ENCODE measurements at places on chromosomes 2 and 18. TPM values are rescaled to one million over a fixed set of nuclear protein-coding genes. Genes with fewer than 3 reads are reported as not detected.
A peak's percentile ranks its signal among the peaks of the same experiment; 100 is the strongest.

The IL36G gene
- not detected for total RNA-seq

The BMP10 gene
- total RNA-seq = not detected

The SMYD1 gene
- not detected for total RNA-seq

The INPP4A gene
- 20.3 TPM for total RNA-seq

The ZNF407 gene
- total RNA-seq = 8.2 TPM

The UXS1 gene
- 47.7 TPM for total RNA-seq

The GRB14 gene
- not detected for total RNA-seq

GRCh38 chr2:134155134-134155533, 98.7 kb upstream of the MGAT5 start:
- H3K36me3 ChIP-seq = peaks cover 14% of the 10 kb centered on the region
- no peak overlapping the region for H3K4me3 ChIP-seq
- no peak overlapping the region for H3K27ac ChIP-seq
- H3K27me3 ChIP-seq = no peaks in the 10 kb centered on the region

GRCh38 chr18:62085756-62086155, 101.1 kb downstream of the PIGN start:
- no peak for DNase-seq
- H3K4me3 ChIP-seq = no peak overlapping the region
- peaks cover 7% of the 10 kb centered on the region for H3K4me1 ChIP-seq
- peaks cover 9% of the 10 kb centered on the region for H3K36me3 ChIP-seq

- H3K27ac ChIP-seq = peak overlapping the region; percentile 85
- H3K27me3 ChIP-seq = peaks cover 18% of the 10 kb centered on the region
- peak overlapping the region; percentile 80 for H3K4me3 ChIP-seq
- H3K36me3 ChIP-seq = no peaks in the 10 kb centered on the region
- peaks cover 30% of the 10 kb centered on the region for H3K4me1 ChIP-seq
Measured at GRCh38 chr18:63236921-63237846, 82.4 kb downstream of the BCL2 start.

GRCh38 chr2:220001751-220002150, 374.3 kb downstream of the SLC4A3 start:
- peak overlapping the region; percentile 20 for H3K27ac ChIP-seq
- peak; percentile 21 for DNase-seq
- H3K4me3 ChIP-seq = no peak overlapping the region
- no peaks in the 10 kb centered on the region for H3K36me3 ChIP-seq
- H3K27me3 ChIP-seq = no peaks in the 10 kb centered on the region
- H3K4me1 ChIP-seq = peaks cover 48% of the 10 kb centered on the region

DNA sequence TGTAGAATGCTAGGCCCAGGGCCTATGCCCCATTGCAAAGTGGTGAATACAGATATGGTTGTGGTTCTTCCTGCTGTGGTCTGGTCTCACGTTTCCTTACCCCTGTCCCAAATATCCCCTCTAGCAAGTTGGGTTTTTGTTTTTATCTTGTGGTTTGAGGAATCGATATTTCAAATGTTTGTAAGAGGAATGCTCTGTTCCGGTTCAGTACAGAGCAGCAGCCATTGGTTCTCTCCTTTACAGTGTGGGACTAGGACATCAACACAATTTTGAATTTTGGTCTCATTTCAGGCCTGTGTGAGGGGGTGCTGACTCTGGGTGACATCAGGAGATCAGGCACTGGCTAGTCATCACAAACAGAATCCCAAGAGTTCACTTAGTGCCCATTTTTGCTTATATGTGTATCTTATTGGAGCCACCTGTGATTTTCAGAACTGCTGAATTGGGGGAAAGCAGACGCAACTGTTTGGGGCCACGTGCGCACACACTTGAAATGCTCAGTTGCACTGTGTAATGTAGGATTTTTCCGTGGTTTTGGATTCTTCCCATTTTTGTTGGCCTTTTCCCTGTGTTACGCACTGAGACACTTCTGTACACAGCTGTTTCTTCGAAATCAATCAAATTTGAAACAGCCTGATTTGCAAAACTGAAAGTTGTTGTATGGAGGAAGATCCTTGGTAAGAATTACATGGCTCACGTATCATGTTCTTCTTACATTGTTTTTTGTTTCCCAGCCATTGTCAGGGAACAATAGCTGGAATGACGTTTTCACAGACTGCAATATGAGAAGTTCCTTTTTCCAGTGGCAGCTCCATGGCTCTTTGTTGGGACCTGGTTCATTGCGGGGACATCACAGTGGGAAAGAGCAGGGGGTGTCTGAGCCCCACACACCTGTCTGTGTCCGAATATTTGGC, 8.6 kb downstream of the SH3BP4 start:
- H3K27me3 ChIP-seq = peaks cover 12% of the 10 kb centered on the region
- DNase-seq = no peak
- H3K36me3 ChIP-seq = peaks cover 50% of the 10 kb centered on the region
- H3K27ac ChIP-seq = peak overlapping the region; percentile 32
- H3K4me3 ChIP-seq = no peak overlapping the region

DNA sequence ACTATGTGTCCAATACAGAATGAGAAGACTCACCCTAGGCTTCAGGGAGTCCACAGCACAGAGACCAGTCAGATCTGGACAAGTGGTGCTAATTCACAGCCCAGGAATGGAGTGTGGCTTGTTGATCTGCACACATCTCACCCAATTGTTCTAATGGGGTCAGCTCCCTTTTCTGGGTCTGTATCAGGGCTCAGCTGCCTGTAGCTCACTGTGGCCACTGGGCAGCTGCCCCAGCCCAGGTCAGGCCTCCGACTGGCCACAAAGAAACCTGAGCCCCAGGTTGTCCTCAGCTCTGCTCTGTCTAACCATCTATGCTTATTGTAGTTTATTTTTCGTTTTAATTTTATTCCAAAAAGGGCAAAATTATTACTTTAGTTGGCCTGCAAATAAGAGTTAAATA, 202.3 kb upstream of the RAB6C start:
- H3K4me3 ChIP-seq = no peak overlapping the region
- no peak for DNase-seq
- no peaks in the 10 kb centered on the region for H3K36me3 ChIP-seq
- no peak overlapping the region for H3K27ac ChIP-seq
- no peaks in the 10 kb centered on the region for H3K4me1 ChIP-seq

- DNase-seq = no peak
- H3K27me3 ChIP-seq = peaks cover 9% of the 10 kb centered on the region
- no peak overlapping the region for H3K27ac ChIP-seq
Measured at GRCh38 chr2:191150230-191150599, 579 bp downstream of the STAT4 start.

DNA sequence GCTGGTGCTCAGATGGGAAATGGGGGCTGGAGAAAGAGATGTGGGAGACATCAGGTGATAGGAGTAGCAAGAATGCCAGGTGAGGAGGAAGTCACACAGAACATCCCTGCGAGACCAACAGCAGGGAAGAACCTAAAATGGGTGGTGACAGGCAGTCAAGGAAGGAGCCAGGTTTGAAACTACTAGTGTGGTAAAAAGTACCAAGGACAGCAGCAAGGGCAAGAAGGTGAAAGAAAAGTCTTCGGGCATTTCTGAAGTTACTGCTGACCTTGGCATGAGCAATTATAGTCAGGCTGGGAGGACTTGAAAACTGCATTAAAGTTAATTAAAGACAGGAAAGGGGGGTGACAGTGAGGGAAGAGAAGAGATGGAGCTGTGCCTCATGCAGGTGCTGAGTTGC, 410.4 kb downstream of the RAD51AP2 start:
- no peak overlapping the region for H3K27ac ChIP-seq
- H3K4me3 ChIP-seq = no peak overlapping the region
- no peak for DNase-seq
- H3K4me1 ChIP-seq = no peaks in the 10 kb centered on the region

DNA sequence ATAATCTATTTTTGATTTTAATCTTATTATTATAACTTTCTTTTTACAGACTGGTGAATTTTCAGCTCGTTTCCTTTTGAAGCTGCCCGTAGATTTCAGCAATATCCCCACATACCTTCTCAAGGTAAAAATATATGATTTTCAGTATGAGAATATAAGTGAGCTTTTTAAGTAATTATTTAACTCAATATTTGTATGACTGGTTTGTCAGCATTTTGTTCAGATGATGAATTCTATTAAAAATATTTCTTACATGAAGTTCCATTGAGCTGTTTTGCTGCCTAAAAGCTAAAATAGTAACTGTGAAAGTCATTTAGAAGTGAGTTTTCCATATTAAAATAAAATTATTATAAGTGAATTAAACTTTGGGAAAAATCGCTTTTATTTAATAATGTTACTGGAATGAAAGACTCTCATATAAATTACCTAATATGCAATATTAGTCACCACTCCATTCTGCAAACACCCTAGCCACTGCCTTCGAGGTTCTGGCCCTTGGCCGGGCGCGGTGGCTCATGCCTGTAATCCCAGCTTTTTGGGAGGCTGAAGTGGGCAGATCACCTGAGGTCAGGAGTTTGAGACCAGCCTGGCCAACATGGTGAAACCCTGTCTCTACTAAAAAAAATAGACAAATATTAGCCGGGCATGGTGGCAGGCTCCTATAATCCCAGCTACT, 155.3 kb downstream of the BABAM2 start:
- no peak for DNase-seq
- H3K36me3 ChIP-seq = no peaks in the 10 kb centered on the region
- H3K4me1 ChIP-seq = peaks cover 45% of the 10 kb centered on the region
- no peaks in the 10 kb centered on the region for H3K27me3 ChIP-seq

DNA sequence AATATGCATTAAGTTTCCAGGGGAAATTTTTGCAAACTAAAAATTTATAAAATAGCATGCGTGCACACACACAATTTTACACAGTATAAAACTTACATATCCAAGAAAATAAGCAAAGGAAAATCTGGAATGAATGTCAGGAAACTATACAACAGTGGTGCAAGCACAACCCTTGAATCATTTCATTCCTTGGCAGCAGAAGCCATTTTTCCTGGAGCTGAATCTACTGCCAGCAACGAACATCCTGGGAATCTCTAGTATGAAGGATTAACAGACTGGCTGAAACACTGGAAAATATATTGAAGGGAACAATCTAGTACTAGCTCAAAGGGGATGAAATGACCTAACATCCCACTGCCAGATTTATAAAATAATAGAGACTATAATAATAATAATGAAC, 235.3 kb downstream of the DYM start:
- no peak overlapping the region for H3K27ac ChIP-seq
- H3K4me1 ChIP-seq = peaks cover 50% of the 10 kb centered on the region
- H3K36me3 ChIP-seq = peaks cover 10% of the 10 kb centered on the region
- H3K4me3 ChIP-seq = no peak overlapping the region
- H3K27me3 ChIP-seq = no peaks in the 10 kb centered on the region
- peak; percentile 15 for DNase-seq

- H3K27ac ChIP-seq = peak overlapping the region; percentile 97
- peak overlapping the region; percentile 83 for H3K4me3 ChIP-seq
- peaks cover 90% of the 10 kb centered on the region for H3K4me1 ChIP-seq
- DNase-seq = peak; percentile 94
- peaks cover 28% of the 10 kb centered on the region for H3K36me3 ChIP-seq
Measured at GRCh38 chr18:48548011-48548771, 9.4 kb downstream of the CTIF start.

GRCh38 chr2:227477291-227477690, 5.3 kb downstream of the AGFG1 start:
- H3K27ac ChIP-seq = peak overlapping the region; percentile 78
- H3K36me3 ChIP-seq = no peaks in the 10 kb centered on the region
- peak; percentile 49 for DNase-seq
- H3K27me3 ChIP-seq = no peaks in the 10 kb centered on the region
- H3K4me1 ChIP-seq = peaks cover 88% of the 10 kb centered on the region
- H3K4me3 ChIP-seq = no peak overlapping the region

- H3K27ac ChIP-seq = no peak overlapping the region
- no peak overlapping the region for H3K4me3 ChIP-seq
- no peaks in the 10 kb centered on the region for H3K36me3 ChIP-seq
- H3K27me3 ChIP-seq = peaks cover 42% of the 10 kb centered on the region
Measured at GRCh38 chr2:111111101-111111755, 9.5 kb upstream of the BCL2L11 start.

DNA sequence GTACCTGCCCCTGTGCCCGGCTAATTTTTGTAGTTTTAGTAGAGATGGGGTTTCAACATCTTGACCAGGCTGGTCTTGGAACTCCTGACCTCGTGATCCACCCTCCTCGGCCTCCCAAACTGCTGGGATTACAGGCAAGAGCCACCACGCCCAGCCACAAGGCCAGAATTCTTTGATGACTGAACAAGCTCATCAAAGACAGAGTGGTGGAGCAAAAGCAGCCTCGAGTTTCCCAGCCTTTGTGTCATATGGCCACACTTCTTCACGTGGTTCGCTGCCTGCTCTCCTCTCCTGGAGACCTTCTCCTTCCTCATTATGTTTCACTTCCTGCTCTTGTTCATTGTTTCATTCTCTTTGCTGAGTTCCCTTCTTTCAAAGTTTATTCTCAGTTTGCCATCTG, 9.9 kb upstream of the NPC1 start:
- 0 out of 2 replicates have a peak, but pooled peaks cover 4% of the 10 kb centered on the region for H3K36me3 ChIP-seq
- H3K27ac ChIP-seq = no peak overlapping the region
- no peak for DNase-seq
- peaks cover 25% of the 10 kb centered on the region for H3K4me1 ChIP-seq
- no peak overlapping the region for H3K4me3 ChIP-seq
- peaks cover 2% of the 10 kb centered on the region for H3K27me3 ChIP-seq

DNA sequence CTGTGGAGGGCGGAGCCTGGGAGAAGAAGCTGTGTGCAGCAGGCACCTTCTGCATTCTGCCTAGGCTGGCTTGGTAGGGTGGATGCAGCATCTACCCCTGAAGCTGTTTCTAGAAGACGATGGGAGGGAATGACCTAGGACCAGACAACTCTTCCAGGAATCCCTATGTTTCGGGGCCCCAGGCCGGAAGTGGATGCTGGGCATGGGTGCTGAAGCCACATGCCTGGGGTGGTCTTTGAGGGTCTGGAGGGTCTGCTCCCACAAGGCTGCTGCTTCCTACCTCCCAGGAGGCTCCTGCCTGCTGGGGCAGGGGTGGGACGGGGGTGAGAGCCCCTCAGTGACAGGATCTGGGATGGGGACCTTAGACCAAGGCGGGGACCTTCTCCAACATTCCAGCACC, 61.0 kb downstream of the CIB4 start:
- H3K4me1 ChIP-seq = no peaks in the 10 kb centered on the region
- no peak overlapping the region for H3K4me3 ChIP-seq
- H3K27ac ChIP-seq = no peak overlapping the region
- no peak for DNase-seq
- peaks cover 58% of the 10 kb centered on the region for H3K27me3 ChIP-seq
